ENCODE measurements at places on chromosomes 3 and 15. TPM values are rescaled to one million over a fixed set of nuclear protein-coding genes. Genes with fewer than 3 reads are reported as not detected.

DNA sequence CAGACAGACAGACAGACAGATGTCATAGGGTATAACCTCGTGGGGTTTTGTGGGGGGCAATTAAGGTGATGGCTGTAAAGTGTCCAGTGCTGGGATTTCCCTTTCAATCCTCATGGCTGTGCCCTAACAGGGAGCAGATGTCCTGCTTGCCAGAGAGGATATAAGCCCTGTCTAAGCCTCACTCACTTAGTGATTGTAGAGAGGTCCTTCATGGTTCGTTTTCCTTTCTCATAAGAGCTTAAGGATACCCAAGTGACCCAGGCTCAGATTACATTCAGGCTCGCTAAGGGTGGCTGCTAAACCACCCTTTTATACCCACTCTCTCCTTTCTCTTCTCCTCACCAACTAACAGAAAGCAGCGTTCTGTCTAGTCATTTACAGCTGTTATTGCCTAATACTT is 19.2 kb downstream of the LYSMD2 start:
- no peak for DNase-seq

DNA sequence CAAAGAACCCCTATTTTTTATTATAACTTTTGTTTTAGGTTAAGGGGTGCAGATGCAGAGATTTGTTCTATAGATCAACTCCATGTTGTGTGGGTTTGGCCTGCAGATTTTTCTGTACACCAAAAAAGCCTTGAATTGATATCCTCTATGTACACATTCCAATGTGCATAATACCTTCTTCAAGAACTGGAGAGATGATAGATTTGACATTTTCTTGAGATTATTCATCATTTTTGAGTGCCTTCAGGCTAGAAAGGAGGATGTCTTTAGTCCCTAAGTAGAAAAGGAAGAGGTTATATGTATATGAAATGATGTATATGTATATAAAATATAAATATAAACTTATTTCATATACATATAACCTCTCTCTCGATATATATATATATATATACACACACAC is 1190.0 kb upstream of the ALCAM start:
- no peak for DNase-seq

DNA sequence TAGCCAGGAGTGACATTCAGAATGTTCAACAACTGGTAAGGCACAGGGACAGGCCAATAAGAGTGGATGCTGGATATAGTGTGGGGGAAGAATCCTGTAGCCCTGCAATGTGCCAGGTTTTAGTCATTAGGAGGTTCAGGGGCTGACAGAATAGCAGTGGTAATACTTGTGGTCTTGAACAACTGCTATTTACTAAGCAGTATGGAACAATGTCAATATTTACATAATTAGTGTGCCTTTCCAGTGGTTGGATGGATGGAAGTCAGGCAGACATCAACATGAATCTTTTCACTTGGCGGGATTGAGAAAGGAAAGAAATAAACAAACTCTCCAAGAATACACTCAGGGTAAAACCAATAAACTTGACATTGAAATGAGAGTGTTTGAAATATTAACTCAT is 55.1 kb downstream of the OTOL1 start:
- no peak for DNase-seq

DNA sequence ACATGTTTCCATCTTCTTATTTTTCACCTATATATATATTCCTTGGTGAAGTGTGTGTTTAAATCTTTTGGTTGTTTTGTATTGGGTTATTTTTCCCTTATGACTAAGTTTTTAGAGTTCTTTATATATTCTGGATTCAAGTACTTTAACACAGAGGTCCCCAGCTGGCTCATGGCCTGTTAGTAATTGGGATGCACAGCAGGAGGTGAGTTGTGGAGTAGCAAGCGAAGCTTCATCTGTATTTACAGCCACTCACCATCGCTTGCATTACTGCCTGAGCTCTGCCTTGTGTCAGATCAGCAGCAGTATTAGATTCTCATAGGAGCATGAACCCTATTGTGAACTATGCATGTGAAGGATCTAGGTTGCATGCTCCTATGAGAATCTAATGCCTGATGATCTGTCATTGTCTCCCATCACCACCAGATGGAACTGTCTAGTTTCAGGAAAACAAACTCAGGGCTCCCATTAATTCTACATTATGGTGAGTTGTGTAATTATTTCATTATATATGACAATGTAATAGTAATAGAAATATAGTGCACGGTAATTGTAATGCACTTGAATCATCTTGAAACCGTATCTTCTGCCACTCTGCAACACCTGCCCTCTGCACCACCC is 151.6 kb downstream of the RSRC1 start:
- no peak for DNase-seq

DNA sequence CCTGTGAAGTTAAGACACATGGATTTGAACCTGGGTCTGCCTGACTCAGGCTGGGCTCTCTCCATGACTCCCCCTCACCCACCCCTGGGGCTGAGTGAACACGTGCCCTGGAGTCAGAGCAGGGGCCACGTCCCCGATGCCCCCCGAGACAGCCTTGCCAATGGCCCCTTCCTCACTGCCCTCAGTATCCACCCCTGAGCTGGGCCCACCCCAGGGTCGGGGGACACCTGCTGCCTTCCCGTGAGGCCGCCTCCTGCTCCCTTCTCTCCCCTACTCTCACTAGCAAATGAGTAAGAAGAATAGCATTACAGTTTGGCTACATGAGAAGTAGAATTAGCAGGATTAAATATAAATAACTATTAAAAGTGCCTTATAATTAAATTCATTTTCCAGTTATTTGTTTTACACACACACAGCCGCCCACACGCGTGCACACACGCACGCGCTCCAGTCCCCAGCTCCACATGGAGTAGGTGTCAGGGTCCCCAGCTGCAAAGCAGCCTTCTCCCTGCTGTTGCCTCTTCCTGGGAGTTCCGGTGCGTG is 117.4 kb upstream of the LINGO1 start:
- no peak for DNase-seq

- no peak for DNase-seq
These were observed 456.3 kb downstream of the GABRG3 start for GRCh38 chr15:27427276-27427675.

GRCh38 chr15:42035435-42035761 is 14.6 kb upstream of the PLA2G4E start:
- no peak for DNase-seq

DNA sequence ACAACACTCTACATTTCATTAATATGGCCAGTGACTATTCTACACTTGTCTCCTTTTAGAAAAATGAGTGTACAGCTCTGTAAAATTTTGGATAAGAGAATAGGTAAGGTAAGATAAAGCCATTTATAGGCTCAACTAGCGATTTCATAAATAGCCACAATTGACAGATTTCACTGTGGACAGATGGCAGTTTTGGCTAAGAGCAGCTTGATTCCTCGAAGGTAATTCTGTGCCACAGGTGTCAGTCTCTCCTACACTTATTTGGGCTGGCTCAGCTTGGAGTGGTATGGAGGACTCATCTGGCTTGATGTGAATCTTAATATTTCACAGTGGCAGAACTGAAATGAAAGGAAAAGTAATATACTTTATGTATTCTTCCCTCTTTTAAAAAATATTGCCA is 536.7 kb upstream of the TBL1XR1 start:
- DNase-seq = no peak

GRCh38 chr3:117122609-117123008 is 413.0 kb downstream of the TUSC7 start:
- DNase-seq = no peak

DNA sequence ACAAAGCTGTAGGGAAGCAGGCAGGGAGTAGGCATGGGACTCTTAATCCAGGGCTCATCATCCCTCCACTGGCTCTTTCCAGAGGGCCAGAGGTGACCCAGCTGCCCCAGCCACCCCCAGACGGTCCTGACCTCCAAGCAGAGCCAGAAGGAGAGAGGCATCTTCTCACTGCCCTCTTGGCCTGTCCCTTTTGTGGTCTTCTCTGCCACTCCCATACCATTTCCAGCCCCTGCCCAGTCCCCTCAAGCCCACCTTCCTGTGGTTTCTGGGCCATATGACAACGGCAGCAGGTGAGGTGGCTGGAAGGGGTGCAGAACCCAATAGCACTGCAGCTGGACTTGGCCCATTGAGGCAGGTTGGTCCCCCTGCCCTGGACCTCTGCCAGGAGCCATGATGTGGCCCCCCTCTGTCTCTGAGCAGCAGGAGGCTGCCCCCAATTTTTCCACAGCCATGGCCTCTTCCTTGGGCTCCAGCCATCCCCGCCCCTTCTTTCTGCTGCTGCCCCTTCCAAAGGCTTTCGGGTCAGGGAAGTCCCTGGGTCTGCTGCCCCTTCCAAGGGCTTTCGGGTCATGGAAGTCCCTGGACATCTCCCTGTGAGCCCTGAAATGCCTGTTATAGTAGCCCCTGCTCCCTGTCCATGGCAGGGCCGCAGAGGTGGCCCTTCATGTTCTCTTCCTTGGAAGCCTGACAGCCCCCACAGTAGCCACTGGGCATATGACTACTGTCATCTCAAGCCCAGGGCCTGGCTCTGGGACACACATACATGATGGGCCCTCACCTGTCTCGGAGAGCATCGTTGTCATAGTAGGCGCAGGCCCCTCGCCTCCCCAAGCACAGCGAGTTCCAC is 39.5 kb upstream of the RAB6B start:
- no peak for DNase-seq

GRCh38 chr3:4588466-4588865 is 95.3 kb downstream of the ITPR1 start:
- no peak for DNase-seq

GRCh38 chr15:42510258-42511006 is 15.0 kb downstream of the SNAP23 start:
- no peak for DNase-seq

GRCh38 chr15:41862515-41863116 is 24.0 kb downstream of the PLA2G4B start:
- DNase-seq = no peak

DNA sequence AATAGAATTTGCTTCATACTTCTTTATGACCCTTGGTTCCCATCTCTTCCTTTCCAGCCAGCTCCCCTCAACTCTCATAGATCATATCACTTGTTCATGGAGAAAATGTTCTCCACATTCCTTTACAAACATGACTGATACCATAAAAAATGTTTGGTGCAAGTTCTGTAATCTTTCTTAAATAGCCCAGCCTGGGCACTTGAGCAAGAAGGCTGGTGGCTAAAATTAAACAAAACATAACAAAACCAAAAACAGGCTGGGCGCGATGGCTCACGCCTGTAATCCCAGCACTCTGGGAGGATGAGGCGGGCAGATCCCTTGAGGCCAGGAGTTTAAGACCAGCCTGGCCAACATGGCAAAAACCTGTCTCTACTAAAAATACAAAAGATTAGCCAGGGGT is 8.9 kb upstream of the POLR2M start:
- no peak for DNase-seq

GRCh38 chr15:60972866-60973265 is 256.2 kb downstream of the RORA start:
- DNase-seq = no peak

- no peak for DNase-seq
These were observed 103.9 kb downstream of the FBN1 start for GRCh38 chr15:48541341-48542278.

DNA sequence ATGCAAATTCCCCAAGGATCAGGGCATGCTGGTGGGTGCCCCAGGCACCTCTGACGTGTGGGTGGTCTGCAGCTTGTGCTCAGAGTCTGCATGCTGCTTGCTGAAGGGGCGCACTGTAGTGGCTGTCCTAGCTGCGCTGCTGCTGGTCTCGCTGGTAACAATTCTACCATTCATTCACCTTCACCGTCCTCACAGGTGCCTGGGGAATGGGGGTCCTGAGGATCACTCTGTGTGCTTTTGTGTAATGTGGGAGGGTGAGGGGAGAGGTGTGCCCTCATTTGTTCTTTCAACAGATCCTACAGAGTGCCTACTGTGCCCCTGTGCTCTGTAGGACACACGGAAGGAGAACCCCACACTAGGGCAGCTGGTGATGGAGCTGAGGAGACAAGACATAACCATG is 2.1 kb upstream of the ITGA11 start:
- no peak for DNase-seq

DNA sequence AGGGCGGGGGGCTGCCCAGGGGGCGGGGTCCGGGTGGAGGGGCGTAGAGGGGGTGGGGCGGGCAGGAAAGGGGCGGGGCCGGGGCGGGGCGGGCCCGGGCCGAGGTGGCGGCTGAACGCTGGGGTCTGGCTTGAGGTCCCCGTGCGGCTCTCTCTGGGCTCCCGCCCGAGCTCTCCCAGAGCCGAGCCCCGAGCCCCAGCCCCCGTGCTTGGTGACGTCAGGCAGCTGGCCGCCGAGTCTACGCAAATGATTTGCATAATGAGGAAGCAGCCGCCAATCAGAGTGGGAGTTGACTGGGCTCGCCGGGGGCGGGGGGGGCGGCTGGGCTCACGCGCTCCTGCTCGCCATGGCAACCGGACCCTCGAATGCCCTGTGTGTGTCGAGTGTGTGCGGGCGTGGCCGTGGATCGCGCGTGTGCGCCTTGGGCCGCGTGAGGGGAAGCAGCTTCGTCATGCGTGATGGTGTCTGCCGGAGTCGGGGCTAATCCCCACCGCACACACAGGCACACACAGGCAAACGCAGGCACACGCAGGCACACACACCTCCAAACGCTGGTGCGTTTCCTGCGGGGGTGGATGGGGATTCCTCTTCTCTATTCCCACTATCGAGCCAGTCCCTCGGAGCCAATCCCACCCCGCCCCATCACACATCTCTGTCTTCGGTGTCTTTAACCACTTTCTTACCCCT is at the start of gene CELF6:
CELF6 (minus strand) TSS at position 173 of the 687 bp plus-strand sequence. CDS start 283 bp downstream, outside the sequence.
- peak; percentile 86 for DNase-seq

GRCh38 chr3:188219147-188219546 is 65.2 kb downstream of the LPP start:
- no peak for DNase-seq

DNA sequence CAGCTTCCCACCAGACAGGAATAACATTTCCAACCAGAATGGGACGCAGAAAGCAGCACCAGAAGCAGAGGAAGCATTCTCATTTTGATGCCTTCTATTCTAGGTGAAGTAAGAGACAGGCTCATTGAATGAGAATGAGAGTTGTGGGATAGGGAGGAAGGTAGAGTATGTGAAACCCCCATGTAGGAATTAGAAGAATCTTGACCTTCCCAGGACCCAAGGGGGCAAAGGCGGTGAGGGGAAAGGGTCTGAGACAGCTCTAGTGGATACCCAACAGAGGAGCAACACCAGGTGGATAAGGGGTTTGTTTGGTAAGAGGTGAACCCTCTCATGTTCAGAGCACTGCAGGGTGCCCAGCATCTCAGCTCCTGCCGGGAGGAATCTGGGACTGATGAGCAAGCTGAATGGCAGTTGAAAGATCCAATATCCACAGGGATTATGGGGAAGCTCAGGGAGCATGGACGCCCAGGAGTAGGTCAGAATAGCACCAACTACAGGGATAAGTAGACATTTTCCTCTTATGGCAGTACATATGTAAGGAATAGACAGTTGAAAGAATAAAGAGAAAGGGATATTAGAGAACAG is 77.0 kb downstream of the PLCL2 start:
- DNase-seq = no peak

- DNase-seq = no peak
These were observed 80.8 kb upstream of the FHIT start for GRCh38 chr3:61331929-61332552.

- no peak for DNase-seq
These were observed 91.1 kb downstream of the VGLL4 start for GRCh38 chr3:11552289-11553264.

HHLA2 gene
- not detected for total RNA-seq

ZKSCAN7 gene
- 2.8 TPM for total RNA-seq

IL17RC gene
- 34.6 TPM for total RNA-seq

EFCC1 gene
- 1.1 TPM for total RNA-seq

CCDC54 gene
- not detected for total RNA-seq

RFTN1 gene
- total RNA-seq = 28.8 TPM

CDHR4 gene
- not detected for total RNA-seq

DHX30 gene
- 50.5 TPM for total RNA-seq

LINGO1 gene
- total RNA-seq = 7.7 TPM

LTK gene
- total RNA-seq = 0.50 TPM

All from left cardiac atrium (tissue), 4 donors.